ENCODE measurements at places on chromosomes 2 and 18.

DNA sequence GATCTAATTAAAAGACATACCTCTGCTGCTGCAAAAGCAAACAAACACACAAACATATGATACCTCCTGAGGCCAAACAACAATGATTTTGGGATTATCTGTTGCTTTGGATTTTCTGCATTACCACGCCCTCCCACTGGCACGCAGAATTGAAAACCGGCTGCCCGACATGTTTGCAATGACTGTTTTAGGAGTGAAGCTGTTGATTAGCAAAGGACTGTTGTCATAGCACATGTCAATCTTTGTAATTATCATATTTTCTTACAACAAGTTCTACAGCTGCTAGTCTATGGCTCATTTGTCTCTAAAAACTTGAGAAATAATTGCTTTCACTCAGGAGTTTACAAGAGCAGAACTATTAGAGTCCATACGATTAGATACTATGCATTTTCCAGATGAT is 94.4 kb upstream of the MEIS1 start:
- no peak for DNase-seq

- no peak for DNase-seq
Observed at GRCh38 chr2:123051136-123051535, 974.0 kb upstream of the CNTNAP5 start.

- no peak for DNase-seq
Observed at GRCh38 chr18:10743766-10744165, 217.9 kb downstream of the NAPG start.

- no peak for DNase-seq
Observed at GRCh38 chr18:45782662-45783061, 42.8 kb upstream of the SIGLEC15 start.

DNA sequence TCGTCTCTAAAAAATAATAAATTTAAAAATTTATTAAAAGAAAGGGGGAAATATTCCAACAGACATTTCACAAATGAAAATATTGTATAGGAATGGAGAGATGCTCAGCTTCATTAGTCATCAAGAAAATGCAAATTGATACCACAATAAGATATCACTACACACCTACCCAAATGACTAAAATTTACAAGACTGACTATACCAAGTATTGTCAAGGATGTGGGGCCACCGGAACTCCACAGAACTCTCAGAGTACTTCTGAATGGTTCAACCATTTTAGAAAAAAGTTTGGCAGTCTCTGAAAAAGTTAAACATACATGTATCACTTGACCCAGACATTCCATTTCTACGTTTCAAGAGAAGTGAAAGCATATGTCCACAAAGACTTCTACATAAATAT is 163.4 kb downstream of the EHBP1 start:
- DNase-seq = no peak

GRCh38 chr2:14530506-14530905 is 102.0 kb upstream of the LRATD1 start:
- DNase-seq = no peak

- DNase-seq = no peak
Observed at GRCh38 chr18:13930964-13931363, 15.6 kb upstream of the MC2R start.

DNA sequence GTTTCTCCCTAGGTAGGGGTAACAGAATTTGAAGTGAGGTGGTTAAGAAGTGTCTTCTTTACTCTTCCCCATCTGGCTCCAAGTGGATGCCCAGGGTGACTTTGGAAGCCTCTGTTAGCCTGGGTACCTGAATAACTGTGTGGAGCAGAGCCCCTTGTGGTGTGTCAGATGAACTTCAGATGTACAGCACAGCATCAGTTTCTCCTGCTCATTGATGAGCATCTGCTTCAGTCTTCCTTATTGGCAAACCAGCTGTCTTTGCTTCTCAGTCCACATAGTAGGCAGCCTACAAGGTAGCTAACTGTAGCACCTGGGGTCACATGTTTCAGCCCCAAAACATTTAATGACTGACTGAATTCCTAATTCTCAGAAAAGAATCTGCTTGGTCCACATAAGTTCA is 56.2 kb upstream of the ATP8B1 start:
- DNase-seq = no peak

- no peak for DNase-seq
Observed at GRCh38 chr2:170598067-170598395, 117.1 kb upstream of the SP5 start.

- DNase-seq = no peak
Observed at GRCh38 chr2:112065966-112066365, 10.9 kb downstream of the TMEM87B start.

- no peak for DNase-seq
Observed at GRCh38 chr2:226529556-226529955, 270.1 kb downstream of the IRS1 start.

- DNase-seq = no peak
Observed at GRCh38 chr18:8997634-8998033, 104.9 kb upstream of the NDUFV2 start.

GRCh38 chr2:159684796-159685195 is 27.5 kb upstream of the MARCHF7 start:
- DNase-seq = no peak

DNA sequence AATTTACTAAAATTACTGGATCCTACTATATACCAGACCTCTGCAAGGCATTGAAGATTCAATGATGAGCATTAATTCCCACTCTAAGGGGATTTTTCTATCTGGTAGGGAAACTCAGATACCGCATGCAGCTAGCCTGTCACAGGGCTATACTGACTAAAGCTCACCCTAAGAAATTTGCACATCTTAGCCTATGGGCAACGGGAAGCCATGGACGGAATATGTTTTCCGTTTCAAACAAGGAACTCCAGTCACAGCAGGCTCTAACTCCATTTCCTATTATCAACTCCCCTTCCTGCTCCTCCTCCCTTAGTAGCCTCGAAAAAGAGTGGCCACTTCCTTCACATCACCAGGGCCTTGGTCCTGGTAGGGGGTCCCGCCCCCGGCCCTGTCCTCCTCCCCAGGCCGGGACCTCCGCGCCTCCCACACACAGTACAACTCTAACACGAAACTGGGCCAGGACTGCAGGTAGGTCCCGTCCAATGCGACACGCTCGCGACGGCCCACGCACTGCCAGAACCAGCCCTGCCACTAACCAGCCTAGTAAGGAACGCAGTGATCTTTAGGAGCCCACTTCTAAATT is 659 bp upstream of the COX5B start:
- no peak for DNase-seq

- DNase-seq = no peak
Observed at GRCh38 chr18:13364721-13365205, 146.2 kb downstream of the LDLRAD4 start.

- DNase-seq = no peak
Observed at GRCh38 chr2:14723684-14724083, 91.2 kb downstream of the LRATD1 start.

DNA sequence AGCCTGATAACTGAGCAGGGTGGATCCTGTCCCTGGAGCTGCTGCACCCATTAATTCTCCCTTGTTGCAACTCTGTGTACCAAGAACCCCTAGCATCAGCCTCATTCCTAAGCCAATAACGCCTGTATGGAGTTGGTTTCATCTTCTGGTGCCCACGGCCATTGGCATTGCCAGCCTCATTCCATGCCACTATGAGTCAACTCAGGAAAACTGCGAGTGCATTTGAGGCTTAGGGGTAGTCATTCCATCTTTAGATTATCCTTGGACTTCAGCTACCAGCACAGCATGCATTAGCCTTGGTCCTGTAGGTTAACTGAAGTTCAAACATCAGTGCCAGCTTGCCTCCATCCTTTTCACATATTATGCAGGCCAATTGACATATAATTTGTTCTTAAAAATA is 1.4 kb upstream of the TRIM54 start:
- DNase-seq = no peak

DNA sequence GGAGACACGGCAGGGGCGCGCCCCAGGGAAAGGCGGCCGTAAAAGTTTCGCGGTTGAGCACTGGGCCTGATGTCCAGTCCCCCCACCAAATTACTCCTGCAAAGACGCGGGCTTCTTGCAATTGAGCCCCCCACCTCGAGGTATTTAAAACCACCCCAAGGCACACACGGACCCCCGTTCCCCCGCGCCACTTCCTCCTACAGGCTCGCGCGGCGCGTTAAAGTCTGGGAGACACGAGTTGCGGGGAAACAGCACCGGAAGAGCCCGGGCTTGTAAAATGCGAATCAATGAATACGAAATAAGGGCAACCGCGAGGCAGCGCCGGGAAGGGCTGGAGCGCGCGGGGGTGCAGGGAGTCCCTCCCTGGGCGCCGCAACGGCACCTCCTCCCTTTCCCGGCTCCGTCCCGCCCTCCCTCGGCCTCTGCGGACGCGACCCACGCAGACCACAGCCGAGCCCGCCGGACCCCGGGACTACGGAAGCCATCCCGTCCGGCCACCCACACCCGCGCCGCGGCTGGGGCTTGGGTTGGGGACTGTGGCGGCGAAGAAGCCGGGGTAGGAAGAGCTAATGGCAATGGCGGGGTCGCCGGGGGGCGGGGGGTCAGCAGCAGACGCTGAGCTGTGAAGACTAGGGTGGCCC is 918 bp upstream of the NETO1 start:
- DNase-seq = no peak
